ENCODE measurements at places on chromosomes 16 and 17.
A peak's percentile ranks its signal among the peaks of the same experiment; 100 is the strongest.

GRCh38 chr17:59504821-59505220 lies 60.6 kb upstream of the DHX40 start:
- DNase-seq, result no peak

- DNase-seq, result no peak
Measured at GRCh38 chr16:77721752-77722308, 484 bp upstream of the NUDT7 start.

GRCh38 chr16:57258910-57259475 lies 13.9 kb downstream of the ARL2BP start:
- DNase-seq, result no peak

DNA sequence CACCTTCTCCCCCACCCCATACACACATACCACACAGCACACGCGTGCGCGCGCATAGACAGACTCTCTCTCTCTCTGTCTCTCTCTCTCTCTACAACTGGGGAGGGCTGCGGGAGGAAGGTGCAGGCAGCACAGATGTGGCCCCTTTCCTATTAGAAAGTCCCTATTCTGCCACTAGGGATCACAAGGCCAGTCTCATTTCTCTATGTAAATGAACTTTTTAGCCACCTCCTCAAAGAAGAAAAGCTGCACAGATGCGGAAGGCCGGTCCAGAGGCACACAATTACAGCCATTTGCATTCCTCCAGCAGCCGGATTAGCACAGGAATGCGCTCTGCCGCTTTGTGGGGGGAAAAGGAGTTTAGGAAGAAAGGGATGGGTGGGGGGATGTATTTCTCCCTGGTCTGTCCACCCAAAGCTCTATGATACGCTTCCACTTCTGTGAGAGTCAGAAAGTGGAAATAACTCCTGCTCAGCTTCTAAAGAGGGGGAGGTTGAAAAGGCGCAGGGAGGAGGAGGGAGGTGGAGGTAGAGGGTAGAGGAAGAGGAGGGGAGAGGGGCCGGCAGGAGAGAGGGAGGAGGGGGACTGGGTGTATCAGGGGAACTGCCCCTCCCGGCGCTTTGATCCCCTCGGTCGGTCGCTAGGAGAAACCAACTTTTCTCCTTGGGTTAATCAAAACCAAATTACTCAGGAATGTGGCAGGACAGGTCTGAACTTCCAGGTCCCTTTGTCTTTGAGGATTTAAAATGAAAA lies 11.7 kb downstream of the ZFHX3 start:
- DNase-seq, result no peak

DNA sequence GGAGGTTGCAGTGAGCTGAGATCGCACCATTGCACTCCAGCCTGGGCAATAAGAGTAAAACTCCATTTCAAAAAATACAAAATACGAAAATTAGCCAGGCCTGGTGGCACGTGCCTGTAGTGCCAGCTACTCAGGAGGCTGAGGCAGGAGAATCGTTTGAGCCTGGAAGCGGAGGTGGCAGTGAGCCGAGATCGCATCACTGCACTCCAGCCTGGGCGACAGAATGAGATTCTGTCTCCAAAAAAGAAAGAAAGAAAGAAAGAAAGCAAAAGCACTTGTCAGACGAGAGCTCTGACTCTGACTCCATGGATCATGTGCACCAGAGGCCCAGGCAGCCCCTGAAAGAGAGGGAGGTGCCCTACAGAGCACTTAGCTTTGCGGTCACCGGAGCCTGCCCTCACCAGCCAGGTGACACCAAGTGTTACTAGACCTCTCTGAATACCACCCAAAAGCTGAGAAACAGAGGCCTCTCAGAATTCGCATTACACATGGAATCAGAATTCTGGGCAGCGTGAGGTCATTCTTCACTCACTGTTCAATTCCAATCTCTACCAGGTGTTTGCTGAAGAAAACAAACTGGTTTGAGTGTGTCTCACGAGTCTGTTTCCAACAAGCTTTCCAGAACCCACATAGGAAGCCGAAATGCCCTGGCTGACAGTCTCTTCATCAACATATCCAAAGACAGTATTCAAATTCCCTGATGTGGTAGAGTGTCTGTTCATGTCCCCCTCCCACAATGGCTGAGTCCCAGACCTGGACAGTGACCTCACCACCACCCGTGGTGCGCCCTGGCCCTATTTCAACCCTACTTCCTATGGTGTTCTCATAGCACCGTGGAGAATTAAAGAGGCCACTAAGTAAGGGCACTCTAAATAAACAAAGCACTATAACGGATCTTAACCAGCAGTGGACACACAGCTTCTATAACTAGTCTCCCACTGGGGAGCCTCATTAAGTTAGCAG lies 1.5 kb downstream of the FLCN start:
- no peak for DNase-seq

DNA sequence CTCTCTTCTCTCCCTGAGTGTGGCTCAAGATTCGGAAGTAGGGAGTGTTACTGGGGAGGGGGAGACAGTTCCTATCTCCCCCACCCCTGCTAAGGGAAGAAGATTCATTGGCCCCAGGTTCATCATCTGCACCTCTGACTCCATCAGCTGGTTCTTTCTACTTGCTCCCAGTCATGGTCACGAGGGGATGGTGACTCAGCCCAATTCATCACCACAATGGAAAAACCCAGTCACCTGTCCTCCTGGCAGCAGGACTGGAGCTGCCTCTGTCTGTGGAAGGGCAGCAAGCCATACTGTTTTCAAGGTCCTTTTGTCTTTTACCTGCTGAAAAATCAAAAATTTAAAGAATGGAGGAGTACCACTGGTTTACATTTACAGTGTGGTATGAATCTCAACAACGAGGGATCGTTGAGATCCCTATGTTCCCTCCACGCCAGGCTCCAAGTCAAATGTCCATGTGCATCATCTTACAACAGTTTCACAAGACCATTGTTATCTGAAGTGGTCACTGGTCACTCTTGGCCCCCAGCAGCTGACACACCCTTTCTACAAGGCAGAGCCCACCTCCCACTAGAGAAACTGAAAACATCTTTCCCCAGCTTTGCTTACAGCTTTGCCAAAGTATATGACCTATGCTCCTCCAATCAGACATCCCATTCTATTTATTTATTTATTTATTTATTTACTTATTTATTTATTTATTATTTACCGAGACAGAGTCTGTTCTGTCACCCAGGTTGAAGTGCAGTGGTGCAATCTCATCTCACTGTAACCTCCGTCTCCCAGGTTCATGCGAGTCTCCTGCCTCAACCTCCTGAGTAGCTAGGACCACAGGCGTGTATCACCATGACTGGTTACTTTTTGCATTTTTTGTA lies 40.4 kb upstream of the NDRG4 start:
- DNase-seq, result no peak

DNA sequence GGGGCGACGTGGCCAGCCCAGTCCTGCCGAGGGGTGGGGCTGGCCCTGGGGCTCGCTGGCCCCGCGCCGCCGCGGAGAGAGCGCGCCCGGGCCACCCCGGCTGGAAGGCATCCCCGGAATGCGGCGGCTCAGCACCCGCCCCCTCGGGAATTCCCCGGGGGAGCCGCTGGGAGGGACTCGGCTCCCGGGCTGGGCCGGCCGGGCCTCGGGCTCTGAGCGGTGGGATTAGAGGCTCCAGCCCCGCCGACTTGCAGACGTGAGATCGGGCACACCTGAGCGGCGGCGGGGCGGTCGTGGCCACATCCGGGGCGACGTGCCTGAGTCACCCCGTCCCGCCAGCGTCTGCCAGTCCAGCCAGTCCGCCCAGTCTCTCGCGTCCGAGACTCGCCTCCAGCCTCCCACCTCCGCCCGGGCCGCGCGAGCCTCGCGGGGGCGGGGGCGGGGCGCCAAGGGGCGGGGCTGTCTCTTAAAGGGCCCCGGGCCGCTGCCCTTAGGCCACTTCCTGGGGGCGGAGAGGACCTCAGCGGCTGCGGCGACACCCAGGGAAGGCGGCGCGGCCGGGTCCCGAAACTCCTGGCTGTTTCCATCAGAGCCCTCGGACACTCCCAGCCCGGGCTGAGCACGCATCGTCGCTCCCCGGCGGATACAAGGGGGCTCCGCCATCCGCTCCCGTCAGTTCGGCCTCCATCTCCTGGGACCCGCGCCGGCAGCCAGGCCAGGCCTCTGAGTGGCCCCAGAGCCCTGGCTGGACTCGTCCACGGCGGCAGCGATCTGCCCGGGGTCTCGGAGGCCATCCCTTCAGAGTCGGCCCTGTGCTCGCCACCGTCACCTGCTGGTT lies at the start of gene KCTD11:
KCTD11 (plus strand) TSS at position 498 of the 838 bp plus-strand sequence.
- no peak for DNase-seq

DNA sequence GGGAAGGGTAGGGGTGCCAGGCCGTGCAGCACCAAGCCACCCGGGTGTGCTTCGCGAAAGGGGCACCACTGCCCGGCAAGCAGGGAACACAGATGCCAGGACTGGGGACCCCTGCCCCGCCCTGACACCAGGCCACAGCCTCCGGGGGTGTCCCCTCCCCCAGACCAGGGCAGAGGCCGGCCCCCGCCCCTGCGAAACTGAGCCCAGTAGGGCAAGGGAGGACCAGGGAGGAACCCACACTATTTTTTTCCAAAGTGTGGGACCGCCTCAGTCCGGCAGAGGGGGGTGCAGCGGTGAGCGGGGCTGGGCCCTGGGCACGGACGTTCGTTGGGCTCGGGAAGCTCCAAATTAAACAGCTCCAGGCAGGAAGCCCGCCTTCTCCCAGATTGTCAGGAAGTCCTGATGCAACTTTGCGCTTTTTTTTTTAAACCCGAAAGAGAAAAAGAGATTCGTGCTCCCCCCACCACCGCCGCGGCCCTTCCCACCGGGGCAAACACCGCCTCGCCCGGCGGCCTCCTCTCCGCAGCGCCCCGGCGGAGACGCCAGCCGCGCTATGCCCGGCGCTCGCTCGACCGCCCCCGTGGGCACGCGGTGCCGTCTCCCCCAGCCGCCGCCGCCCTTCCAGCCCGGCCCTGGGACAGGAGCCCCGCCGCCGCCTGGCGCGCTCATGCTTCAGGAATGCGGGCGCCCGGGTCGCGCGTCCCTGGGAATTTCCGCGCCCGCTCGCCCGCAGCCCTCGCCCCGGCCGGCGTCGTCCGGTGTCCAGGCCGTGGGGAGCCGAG lies 755 bp downstream of the PIEZO1 start:
- DNase-seq, result no peak

DNA sequence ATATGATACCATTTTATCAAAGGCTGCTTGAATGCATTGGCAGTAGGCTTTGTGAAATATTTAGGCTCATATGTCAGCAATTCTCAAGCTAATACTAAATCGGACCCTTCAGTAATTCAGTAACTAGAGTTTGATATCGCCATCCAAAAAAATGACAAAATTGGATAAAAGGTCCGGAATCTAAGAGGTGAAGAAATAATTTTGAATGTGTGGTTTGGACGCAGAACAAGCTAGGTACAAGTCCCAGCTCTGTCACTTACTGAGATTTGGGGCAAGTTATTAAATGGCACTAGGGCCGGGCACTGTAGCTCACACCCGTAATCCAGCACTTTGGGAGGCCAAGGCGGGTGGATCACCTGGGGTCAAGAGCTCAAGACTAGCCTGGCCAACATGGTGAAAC lies 956.5 kb downstream of the CDH11 start:
- no peak for DNase-seq

- no peak for DNase-seq
Measured at GRCh38 chr16:28494121-28494851, at the start of gene APOBR. APOBR (plus strand) TSS chr16:28494643; CDS start chr16:28494682, 39 bp downstream.

- peak; percentile 63 for DNase-seq
Measured at GRCh38 chr17:29129731-29130130, 50.5 kb downstream of the MYO18A start.

DNA sequence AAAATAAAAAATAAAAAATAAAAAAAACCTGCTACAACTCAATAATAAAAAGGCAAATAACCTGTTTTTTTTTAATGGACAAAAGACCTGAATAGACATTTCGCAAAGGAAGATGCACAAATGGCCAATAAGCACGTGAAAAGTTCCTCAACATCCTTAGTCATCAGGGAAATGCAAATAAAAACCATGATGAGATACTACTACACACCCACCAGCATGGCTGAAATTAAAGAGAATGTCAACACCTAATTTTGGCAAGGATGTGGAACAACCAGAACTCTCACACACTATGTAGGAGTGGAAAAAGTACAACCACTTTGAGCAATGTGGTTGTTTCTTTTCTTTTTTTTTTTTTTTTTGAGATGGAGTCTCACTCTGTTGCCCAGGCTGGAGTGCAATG lies 24.6 kb downstream of the COG7 start:
- no peak for DNase-seq

DNA sequence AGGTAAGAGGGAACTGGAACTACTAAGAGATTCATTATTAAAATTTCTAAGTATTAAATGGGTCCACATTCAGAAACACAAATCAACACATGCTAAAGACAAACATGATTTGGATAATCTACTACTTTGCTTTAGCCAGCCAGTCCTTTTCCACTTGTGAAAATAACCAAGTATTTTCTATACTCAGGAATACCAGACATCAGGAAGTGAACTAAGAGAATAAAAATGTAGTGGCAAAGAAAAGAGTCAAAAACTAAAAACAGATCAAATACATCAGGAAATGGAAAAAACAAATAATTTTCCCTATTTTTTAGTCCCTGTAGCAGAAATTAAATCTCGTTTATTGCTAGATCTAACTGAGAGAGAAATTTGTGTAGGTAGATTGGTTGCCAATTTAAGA lies 78.0 kb downstream of the MYO1D start:
- no peak for DNase-seq

DNA sequence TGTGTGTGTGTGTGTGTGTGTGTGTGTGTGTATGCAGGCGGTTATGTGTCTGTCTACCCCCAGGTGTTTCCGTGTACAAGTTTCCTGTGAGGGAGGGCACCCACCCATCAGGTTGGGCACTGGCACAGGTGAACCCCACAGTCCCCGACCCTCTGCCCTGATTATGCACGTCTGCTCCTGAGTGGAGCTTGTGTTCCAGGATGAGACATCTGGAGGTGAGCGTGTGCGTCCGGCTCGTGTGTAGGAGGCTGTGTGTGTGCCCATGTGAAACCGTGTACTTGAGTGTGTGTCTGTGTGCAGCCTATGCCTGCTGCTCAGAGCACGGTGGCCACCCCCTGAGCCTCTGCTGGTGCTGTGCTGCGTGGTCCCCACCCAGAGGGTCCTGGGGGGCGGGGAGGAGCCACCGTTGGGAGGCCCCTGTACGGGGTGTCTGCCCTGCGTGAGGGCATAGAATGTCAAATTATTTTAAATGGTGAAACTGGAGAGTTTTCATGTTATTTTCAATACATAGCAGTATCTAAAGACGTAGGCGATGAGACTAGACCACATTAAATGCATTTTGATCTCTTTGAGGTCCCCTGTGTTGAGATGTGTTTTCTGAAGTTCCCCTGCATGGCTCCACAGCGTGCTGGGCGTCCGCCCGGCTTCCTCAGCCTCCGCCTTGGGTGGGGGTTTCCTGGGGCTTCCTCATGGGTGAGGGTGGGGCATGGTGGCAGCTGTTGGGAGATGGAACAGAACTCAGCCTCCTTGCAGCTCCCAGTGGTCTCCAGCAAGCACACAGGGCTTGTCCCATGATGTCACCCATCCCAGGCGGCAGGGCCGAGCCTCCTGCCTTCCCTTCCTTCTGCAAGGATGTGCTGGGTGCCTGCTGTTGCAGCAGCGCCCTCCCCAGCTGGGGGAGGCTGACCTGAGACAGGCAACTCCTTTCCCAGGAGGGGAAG lies 43.4 kb downstream of the KCNJ12 start:
- DNase-seq, result no peak

GRCh38 chr16:83967838-83968305 lies at the start of gene NECAB2:
NECAB2 (plus strand) TSS chr16:83968244; CDS start chr16:83968649, 405 bp downstream.
- no peak for DNase-seq

- no peak for DNase-seq
Measured at GRCh38 chr17:78369791-78370381, 8.6 kb upstream of the PGS1 start.
